ENCODE measurements at places on chromosomes 7 and 10. TPM values are rescaled to one million over a fixed set of nuclear protein-coding genes. Genes with fewer than 3 reads are reported as not detected.

NRCAM gene
- 1.0 TPM for total RNA-seq

GIMAP6 gene
- 14.9 TPM for total RNA-seq

TUBAL3 gene
- 20.9 TPM for total RNA-seq

KIN gene
- 8.6 TPM for total RNA-seq

GOLGA7B gene
- total RNA-seq = 0.63 TPM

DNA sequence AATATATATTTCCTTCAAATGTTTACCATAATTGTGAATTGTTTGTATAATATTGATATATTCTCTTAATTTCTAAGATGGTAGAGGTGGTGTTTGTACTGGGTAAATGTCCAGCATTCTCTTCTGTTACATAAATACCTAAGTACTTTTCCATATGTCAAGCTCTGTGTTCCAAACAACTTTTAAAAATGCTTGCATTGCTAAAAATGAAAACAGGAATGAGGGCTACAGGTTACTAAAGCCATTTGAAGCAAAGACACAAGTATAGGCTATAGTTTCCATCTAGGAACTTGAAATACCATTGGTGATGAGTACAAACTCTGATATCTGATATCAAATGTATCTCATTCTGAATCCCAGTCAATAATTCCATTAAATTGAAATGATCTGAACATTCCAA is 233.6 kb upstream of the SORCS1 start:
- DNase-seq = no peak

All from mucosa of descending colon (tissue), 3 donors.